Uterine smooth muscle cell (primary cell): ENCODE measurements at places on chromosomes 1 and 21. TPM values are rescaled to one million over a fixed set of nuclear protein-coding genes. Genes with fewer than 3 reads are reported as not detected.

The GFI1 gene
- 0.11 TPM in 1 of 2 replicates, not detected in the other for total RNA-seq

The SNX7 gene
- total RNA-seq, result 35.2 and 48.1 TPM in 2 replicates

The KCNE2 gene
- total RNA-seq, result not detected in 2 replicates

The NCAM2 gene
- 2.3 and 2.5 TPM in 2 replicates for total RNA-seq

The RXFP4 gene
- total RNA-seq, result 0.11 and 0.12 TPM in 2 replicates

The CATSPERE gene
- total RNA-seq, result 0.33 and 1.9 TPM in 2 replicates

The SLC27A3 gene
- 6.6 and 13.0 TPM in 2 replicates for total RNA-seq

The GCSAML gene
- total RNA-seq, result under 0.01 TPM in 1 of 2 replicates, not detected in the other

The LORICRIN gene
- not detected in 2 replicates for total RNA-seq

The DMRTA2 gene
- 0.11 TPM in 1 of 2 replicates, not detected in the other for total RNA-seq

The OR2T33 gene
- not detected in 2 replicates for total RNA-seq

The SEC16B gene
- total RNA-seq, result 3.4 and 3.7 TPM in 2 replicates

The TNFRSF1B gene
- 8.2 and 18.3 TPM in 2 replicates for total RNA-seq

The WNT3A gene
- not detected in 2 replicates for total RNA-seq

The COL11A1 gene
- 121 and 214 TPM in 2 replicates for total RNA-seq

The SERPINC1 gene
- total RNA-seq, result 0.12 TPM in 1 of 2 replicates, not detected in the other
